ENCODE measurements at places on chromosomes 2 and 18.

GRCh38 chr18:24322584-24323136, 75.0 kb downstream of the OSBPL1A start:
- no peak for DNase-seq

- DNase-seq: no peak
Measured at GRCh38 chr2:32930436-32930835, 16.3 kb upstream of the LTBP1 start.

DNA sequence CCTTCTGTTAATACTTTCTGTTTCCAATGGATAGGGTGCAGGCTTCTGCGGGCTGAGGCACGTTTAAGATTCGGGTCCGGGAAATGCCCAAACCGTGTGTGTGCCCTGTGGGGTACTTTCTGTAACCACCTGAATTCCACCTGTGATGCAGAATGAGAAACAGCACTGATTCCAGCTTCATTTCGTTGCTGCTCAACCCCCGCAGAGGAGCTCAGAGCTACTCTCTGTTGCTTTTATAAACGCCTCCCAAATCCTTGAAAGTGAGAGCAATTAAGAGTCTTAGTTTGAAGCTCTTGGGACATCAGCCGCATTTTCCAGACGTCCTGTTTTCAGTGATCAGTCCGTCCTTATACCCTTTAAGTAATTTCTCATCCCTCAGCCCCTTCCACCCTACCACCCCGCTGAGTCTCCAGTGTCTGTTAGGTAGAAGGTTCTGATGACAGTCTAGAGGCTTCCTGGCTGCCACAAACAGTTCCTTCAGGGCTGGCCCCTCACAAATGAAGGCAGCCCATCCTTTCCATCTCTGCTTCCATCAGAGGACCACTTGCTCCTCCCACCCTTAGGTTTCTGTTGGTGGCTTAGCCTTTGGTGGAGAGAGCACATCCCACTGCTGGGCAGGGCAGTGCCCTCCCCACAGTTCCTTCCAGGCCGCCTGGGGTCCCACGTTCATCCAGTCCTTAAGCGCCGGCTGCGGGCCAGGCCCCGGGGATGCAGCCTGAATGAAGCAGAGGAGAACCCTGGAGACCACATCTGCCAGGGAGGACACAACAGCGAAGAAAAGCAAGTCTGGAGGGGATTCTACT, 230.1 kb downstream of the SEPTIN10 start:
- no peak for DNase-seq

- no peak for DNase-seq
Measured at GRCh38 chr2:191228861-191229260, 16.3 kb upstream of the MYO1B start.

- DNase-seq: no peak
Measured at GRCh38 chr2:189625636-189626035, 35.6 kb upstream of the ASNSD1 start.

GRCh38 chr2:71943238-71944182, 204.2 kb downstream of the CYP26B1 start:
- no peak for DNase-seq

GRCh38 chr2:159226059-159226461, 60.4 kb downstream of the WDSUB1 start:
- no peak for DNase-seq
